COLO829 (cell line): ENCODE measurements at places on chromosomes 12 and 14.

DNA sequence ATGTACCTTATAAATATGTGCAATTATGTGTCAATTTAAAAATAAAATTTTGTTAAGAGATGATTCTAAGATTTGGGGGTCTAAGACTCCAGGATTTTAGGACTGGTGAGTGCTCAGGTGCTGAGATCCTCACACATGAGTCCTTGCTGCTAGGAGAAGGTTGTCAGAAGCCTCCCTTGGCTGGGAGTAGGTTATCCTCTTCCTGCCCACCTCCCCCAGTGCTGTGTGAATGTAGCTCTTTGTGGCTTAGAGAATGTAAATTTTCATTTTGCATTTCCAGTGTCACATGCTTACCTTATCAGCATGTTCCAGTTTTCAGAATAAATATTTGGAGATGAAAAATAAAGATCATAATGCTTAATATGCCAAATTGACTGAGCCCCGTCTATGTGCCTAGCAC is 114.2 kb upstream of the MDM1 start:
- no peak for DNase-seq

DNA sequence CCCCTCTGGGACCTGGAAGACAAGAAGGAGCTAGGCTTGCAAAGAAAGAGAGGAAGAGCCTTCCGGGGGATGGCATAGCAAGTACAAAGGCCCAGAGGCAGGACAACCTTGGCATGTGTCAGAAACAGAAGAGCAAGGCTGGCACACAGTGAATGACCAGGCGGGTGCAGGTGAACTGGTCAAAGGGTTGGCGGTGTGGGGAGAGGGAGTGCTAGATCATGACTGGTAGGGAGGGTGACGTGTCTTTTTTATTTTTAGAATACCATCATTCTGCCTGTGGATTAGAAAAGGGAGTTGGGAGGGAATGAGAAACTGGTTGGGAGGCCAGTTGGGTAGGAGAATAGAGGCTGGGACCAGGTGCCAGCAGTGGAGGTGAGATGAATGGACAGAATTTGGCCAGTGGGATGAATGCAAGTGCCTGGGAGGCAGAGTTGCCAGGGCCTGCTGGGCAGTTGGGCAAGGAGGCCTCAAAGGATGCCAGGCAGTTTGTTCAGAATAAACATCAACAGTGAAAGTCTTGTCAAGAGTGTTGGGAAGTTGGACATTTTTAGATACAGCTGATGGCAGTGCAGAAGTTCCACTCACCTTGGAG is 168.3 kb downstream of the CACNA1C start:
- DNase-seq: no peak

DNA sequence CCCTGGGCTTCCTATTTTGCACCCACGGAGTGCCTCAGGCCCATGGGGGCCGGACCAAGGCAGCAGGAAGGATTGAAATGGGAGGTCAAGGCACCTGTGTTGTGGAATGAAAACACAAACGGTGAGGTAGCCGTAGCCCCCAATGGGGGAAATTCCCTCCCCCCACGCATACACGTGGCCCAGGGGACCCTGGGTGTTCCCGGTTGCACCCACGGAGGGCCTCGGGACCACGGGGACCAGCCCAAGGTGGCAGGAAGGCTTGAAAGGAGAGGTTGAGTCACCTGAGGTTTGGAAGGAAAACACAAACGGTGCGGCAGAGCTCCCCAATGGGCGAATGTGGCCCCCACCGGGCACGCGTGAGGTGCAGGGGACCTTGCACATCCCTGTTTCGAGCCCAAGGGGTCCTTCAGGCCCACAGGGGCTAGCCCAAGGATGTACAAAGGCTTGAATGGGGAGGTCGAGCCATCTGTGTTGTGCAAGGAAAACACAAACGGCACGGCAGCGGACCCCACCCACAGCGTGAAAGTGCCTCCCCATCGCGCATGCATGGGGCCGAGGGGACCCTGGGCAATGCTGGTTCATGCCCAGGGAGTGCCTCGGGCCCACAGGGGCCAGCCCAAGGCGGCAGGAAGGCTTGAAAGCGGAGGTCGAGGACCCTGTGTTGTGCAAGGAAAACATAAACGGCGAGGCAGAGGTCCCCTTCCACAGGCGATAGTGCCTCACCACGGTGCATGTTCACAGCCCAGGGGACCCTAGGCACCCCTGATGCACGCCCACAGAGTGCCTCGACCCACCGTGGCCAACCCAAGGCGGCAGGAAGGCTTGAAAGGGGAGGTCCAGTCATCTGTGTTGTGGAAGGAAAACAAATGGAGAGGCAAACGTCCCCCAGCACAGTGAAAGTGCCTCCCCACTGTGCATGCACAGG is 376.7 kb downstream of the ALG10 start:
- DNase-seq: no peak

DNA sequence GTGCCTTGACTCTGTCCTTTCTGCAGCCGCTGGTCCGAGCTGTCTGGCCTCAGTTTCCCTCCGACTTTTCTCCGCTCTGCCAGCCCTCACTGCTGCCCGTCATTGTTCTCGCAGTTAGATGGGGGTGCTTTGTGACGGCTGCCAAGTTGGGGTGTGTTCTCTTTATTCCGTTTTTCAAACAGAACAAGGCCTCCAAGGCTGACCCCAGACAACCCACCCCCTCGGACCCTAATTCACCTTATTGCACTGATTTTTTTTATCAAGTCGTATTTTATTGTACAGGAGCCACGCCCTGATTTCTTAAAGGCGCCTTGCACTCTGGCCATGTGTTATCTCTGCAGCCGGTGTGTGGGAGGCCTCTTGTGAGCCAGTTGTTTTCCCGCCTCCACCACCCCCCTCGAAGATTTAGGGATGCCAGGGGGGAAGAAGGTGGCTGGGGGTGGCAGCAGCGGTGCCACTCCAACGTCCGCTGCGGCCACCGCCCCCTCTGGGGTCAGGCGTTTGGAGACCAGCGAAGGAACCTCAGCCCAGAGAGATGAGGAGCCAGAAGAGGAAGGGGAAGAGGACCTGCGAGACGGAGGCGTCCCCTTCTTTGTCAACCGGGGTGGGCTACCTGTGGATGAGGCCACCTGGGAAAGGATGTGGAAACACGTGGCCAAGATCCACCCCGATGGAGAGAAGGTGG is 1.3 kb downstream of the VASH1 start:
- peak; percentile 33 for DNase-seq

GRCh38 chr12:6383572-6384498 is at the start of gene LTBR:
Gene LTBR (plus strand): TSS chr12:6384162. CDS start chr12:6384359, 197 bp downstream.
- DNase-seq: peak; percentile 79

GRCh38 chr14:103695296-103696069 is 19.8 kb downstream of the XRCC3 start:
- DNase-seq: no peak

DNA sequence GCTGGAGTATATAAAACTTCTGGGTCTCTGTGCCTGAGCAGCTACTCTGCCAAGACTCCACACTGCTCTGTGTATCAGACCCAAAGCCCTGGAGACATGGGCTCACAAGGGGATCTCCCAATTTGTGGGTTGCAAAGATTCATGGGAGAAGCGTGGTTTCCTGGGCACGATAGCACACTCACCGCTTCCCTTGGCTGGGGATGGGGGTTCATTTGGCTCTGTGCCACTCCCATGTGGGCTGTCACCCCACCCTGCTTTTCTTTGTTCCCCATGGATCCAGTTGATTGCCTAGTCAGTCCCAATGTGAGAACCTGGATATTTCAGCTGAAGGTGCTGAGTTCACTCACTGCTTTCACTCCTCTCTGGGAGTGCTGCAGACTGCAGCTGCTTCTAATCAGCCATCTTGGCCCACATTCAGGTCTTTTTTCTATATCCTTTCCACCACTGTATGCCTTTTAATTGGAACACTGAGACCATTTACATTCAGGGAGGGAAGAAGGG is 40.0 kb upstream of the PCNX4 start:
- DNase-seq: no peak

- no peak for DNase-seq
Measured at GRCh38 chr12:131441060-131441396, 269.9 kb upstream of the SFSWAP start.

DNA sequence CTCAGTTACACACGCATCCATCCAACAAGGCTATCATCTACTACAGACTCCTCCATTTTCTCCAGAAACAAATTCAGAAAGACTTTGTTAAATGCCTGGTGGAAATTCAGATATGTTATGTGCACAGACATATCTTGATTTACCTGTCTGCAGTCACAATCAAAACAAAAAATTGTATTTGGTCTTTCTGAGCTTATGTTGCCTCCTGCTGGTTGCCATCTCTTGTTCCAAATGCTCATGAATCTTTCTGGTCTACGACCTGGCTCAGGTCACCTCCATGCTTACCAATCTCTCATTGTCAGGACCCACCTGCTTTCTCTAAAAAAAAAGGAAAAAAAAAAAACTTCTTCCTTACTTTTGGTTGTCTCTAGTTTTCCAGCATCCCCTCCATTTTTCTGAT is 169.2 kb upstream of the PLXNC1 start:
- DNase-seq: no peak

DNA sequence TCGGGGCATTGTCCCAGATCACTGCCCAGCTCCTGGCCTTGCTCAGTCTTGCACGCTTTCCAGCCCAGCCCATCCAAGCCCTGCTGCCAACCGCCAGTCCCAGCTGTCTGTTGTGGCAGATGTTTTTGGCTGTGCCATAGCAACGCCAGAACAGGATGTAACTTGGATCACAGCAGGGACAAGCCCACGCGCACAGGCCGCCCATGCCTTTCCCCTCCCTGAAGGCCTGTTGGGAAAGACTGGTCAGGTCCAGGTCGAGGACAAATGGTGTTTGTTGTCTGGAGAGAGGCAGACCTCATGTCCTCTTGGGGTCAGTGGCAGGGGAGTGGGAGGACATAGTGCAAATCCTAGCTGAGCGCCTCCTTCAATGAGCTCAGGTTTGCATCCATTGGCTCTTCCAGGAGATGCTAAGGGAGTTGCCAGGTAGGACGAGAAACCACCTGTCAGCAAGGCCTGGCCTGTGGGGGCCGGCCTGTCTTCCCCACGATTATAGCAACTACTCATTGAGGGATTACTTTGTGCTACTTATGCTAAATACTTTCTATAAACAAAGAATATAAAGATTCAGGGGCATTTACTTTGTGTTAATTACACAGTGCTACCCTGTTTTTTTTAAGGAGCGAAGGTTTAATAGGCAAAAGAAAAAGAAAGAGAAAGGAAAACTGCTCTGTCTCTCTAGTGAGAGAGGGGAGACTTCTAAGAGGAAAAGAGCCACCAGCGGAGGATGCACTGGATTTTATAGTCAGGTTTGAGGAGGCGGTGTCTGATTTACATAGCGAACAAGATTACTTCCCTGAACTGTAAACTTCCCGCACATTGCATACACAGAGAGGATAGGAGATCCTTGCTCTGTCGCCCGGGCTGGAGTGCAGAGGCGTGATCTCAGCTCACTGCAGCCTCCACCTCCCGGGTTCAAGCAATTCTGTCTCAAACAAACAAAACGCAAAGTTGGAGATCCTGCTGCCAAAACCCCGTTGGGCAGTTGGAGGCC is 42.8 kb upstream of the CORO1C start:
- DNase-seq: peak; percentile 94

GRCh38 chr12:2693244-2693860 is 101.4 kb upstream of the FKBP4 start:
- DNase-seq: no peak
